ENCODE measurements at places on chromosomes 1 and 21. TPM values are rescaled to one million over a fixed set of nuclear protein-coding genes. Genes with fewer than 3 reads are reported as not detected.
A peak's percentile ranks its signal among the peaks of the same experiment; 100 is the strongest.

GRCh38 chr1:187408212-187409004 is 579.7 kb downstream of the PLA2G4A start:
- no peak for DNase-seq

DNA sequence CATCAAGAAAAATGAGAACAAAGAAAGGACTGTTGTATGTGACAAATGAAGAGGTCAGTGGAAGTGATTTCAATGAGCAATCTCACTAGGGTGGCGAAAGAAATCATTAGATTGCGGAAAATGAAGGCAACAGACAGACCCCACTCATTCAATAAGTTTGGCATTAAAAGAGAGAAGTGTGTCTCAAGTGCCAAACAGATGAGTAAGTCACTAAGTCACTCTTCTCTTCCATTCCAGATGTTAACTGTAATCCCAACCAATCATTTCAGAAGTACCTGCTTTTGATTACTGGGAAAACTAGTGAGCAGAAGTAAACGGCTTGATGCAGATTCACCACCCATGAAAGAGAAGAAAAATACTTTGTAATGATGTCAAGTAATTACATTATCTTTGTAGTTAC is 144.3 kb upstream of the PRMT6 start:
- DNase-seq: no peak

- no peak for DNase-seq
Observed at GRCh38 chr1:25867210-25867991, 8.1 kb downstream of the PAQR7 start.

DNA sequence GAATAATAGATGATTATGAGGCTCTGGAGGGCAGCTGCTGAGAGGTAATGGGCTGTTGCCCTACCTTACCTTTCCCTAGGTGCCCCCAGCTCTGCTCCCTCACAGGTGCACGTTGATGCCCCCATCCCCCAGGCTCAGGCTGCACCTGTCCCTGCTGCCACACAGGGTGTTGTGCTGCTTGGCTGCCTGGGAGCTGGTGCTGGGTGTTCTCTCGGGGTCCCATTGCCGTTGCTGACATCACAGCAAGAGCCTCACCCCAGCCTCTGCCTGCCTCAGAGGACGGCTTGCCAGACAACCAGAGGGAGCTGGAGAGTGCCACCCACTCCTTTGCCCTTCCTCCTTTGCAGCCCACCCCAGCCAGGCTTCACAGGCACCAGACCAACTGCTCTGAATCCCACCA is 31.4 kb upstream of the DMBX1 start:
- DNase-seq: no peak

DNA sequence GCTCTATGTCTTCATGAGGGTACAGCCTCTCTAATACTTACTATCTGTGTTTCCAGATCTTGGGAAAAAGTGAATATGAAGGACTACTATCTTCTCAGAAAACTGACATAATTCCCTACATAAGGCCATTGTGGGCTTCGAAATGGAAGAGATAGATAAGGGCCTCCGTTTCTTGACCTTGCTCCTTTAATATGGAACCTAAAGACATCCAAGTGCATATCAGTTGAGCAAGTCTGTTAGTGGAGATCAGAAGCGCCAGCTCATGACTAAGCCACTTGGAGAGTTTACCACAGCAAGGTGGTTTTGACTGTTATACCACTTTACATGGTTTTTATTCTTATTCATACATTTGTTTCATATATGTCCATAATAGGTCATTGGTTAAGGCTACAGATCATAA is 35.3 kb upstream of the FCER1A start:
- DNase-seq: no peak

Gene ADAM30
- total RNA-seq: not detected

DNA sequence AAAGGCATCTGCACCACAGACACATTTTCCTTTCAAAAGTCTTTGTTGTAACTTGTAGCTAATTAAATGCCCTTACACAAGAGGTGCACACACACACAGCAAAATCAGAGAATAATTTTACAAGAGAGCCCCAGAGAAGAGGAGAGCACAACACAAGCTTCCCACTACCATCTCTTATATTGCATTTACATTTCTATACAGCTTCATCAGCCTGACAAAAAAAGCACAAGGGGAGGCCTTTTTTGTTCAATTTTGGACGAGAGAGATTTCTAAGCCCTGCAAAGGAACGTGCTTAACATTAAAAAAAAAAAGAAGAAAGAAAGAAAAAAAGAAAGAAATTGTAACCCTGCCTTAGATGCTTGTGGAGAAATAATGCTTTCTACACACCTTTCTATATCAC is 17.1 kb upstream of the ESRRG start:
- DNase-seq: no peak

DNA sequence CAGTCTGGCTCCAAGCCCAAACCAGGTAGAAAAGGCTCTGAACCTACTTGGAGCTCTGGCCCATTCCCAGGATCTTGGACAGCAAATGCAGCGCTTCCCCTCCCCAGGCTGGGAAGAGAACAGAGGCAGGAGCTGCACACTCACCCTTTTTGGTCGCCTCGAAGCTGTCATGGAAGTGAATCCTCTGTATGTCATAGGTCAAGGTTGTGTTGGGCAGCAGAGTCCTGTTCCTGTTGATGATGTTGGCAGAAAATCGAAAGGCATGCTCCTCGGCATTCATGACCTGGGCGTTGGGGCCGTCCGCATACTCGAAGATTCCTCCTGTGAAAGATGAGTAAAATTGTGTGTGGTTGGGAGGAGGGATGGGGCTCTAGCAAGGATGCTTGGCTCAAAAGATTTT is 143.5 kb downstream of the GRIK3 start:
- DNase-seq: no peak

Gene TIAM1
- 5.4 TPM for total RNA-seq

DNA sequence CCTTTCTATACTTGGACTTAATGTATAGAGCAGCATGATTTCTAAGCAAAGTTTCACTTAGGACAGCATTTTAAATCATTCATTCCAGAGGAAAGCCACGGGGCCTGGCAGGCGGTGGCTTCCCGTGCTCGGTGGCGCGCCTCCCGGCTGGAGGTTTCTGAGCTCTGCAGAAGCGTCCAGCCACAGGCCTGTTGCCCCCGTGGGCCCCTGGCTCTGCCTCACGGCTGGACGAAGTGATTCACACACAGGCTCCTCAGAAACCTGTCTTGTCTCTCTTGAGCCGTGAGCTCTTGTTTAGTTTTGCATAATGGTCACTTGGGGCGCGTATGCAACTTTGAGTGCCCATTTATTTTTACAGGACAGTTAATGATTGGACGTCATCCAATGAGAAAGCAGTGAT is 22.1 kb upstream of the DIP2A start:
- DNase-seq: no peak

GRCh38 chr1:209398313-209398991 is 185.1 kb upstream of the CAMK1G start:
- no peak for DNase-seq

GRCh38 chr1:182340233-182341058 is 51.1 kb downstream of the GLUL start:
- no peak for DNase-seq

Gene RIPK4
- 1.9 TPM for total RNA-seq

GRCh38 chr1:203490607-203491006 is 3.3 kb upstream of the OPTC start:
- no peak for DNase-seq

DNA sequence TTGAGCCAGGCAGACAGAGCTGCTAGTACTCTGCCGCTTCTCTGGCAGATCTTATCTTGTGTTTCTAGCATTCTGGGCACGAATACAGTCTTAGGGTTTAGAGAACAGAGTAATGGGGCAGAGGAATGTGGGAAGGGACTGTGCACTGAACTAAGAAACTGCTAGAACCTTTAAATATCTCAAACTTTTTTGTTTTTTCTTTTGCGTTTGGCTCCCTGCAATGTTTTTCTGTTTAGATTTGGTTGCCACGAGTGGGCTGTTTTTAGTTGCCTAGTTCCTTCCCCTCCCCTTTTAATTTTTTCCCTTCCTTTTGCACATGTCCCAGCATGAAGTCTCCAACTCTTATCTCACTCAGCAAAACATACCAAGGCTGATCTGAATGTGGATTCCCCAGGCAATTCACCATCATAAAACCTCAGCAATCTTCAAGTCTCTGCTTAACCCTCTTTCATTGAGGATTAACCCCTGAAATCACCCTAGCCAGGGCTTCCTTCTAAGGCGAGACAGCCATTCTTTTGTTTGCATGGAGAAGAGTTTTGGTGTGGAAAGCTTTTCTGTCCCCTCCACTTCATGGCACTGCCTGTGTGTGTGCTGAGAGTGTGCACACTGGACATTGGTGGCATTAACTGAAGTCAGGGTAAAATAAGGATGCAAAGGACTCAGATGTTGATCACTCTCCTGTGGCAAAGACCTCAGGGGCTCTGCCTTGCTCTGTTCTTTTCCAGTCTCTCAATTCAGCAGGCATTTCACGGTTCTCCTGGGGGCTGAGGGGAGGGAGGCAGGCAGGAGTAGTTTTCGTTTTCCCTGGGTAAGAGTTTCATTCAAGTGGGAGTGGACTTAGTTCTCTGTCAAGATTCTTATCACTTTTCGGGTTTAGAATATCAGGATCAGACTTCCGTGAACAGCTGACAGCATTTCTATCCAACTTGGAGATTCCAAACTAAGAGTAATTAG is 2.8 kb upstream of the ATF3 start:
- DNase-seq: no peak

Gene CRTC2
- 12.4 TPM for total RNA-seq

DNA sequence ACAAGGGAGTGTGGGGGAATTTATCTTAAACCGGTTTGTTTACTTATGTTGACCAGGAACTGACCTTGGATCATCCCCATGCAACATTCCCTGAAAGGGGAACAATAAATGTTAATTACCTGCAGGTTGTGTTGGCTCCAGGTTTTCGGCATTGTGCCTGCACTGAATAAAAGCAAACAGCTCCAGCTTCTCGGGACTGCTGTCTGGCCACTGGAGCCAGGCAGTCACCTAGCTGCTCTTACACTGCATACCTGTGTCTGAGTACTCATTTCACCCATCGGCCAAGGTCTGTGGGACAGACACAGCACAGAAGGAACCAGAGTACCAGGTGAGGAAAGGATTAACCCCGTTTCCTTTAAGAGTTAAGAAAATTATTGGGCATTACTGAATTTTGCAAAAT is 32.7 kb upstream of the CTBS start:
- DNase-seq: no peak

DNA sequence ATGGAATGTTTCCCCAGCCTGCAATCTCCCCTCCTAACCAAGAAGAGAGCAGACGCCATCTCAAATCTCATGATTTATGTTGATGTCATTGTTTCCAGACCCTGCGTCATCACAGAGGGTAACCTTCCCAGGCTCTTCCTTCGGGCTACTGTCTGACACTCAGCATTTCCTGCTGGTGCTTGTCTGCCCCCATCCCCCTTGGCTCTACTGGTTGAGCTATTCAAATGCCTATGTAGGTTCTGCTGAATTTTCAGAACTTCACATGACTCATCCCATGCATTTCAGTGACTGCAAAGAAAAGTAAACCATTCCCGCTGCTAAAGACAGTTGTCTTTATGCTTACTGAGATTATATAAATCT is 24.8 kb upstream of the ITPKB start:
- DNase-seq: peak; percentile 16

GRCh38 chr1:56278061-56278460 is 301.3 kb downstream of the PLPP3 start:
- no peak for DNase-seq

Gene TMEM61
- not detected for total RNA-seq

- DNase-seq: no peak
Observed at GRCh38 chr1:7011826-7012225, 226.6 kb downstream of the CAMTA1 start.

DNA sequence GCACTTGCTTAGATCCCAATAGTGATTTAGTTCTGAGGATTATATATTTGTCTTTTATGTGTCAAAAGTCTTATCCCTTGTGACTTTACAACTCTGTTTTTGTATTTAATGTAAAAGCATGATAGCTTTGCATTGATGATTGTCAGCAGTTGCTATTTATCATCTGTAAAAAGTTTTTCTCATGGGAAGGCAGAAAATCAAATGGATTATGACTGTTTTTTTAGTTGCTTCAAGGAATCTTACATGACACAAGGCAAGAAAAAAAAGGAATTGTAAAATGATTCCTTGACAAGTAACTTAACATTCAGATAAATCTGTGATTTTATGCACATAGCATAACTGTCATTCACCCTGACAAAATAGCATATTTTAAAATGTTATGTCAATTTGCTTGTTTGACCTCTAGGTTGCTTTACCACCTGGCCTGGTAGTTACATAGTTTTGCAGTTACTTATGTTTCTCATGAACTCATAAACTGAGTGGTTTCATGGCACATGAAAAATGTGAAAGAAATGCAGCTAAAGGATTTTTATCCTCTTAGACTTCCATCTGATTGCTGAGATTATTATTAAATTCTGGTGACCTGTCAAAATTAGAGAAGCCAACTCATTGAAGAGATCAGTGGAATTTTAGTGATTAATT is 622.6 kb downstream of the ADGRL2 start:
- no peak for DNase-seq

Gene ALX3
- not detected for total RNA-seq

- no peak for DNase-seq
Observed at GRCh38 chr1:248844526-248844925, 6.5 kb downstream of the ZNF672 start.

DNA sequence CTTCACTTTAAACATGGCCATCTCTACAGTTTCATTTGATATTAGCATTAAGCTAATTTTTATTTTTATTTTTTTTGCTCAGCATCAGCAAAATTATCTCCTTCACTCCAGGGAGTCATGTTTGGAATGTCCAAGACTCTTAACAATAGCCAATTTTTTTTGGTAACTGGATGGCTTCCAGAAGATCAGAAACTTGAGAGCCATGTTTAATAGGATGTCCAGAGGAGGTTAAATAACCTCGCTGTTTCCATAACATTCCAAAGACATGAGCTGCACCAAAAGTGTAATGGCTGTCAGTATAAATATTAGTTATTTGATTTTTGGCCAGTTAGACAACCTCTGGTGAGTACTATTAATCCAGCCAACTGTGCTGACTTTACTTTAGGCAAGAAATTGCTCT is 80.7 kb downstream of the DNTTIP2 start:
- peak; percentile 68 for DNase-seq

Gene FTCD
- total RNA-seq: 0.64 TPM

DNA sequence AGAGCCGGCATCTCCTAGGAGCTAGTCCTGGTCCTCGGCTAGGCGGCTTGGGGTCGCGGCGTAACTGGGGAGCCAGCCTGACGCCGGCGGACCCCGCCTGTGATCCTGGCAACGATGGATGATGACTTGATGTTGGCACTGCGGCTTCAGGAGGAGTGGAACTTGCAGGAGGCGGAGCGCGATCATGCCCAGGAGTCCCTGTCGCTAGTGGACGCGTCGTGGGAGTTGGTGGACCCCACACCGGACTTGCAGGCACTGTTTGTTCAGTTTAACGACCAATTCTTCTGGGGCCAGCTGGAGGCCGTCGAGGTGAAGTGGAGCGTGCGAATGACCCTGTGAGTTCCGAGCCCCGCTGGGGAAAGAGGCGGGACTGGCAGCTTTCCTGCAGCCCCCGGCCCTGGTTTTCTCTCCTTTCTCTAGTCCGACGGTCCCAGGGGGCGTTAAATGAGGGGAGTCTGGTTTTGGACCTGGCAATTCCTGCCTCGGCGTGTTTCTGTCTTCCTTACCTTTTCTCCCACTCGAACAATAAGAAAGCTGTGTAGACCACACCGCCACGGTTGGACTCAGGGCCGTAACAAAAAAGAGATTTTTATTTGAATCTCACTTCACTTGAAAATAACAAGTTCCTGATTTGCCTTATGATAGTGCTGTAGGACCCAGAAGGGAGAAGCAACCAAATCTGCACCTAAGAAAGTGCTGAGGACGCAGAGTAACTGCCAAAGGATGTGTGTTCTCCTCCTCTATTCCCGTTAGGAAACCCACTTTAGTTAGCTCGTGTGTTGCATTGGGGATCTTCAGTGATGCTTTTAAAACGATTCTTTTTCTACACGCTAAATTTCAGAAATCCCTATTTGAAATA is at the start of gene SPRTN:
Gene SPRTN (plus strand): TSS at position 24 of the 859 bp plus-strand sequence. CDS start 91 bp downstream, at position 115.
- no peak for DNase-seq
